ENCODE measurements at places on chromosomes 1 and 21. TPM values are rescaled to one million over a fixed set of nuclear protein-coding genes. Genes with fewer than 3 reads are reported as not detected.

GRCh38 chr1:113905435-113905861 is 322 bp downstream of the DCLRE1B start:
- H3K27ac ChIP-seq = peak overlapping the region; percentile 74
- H3K4me3 ChIP-seq = peak overlapping the region; percentile 84
- peaks cover 11% of the 10 kb centered on the region for H3K4me1 ChIP-seq
- H3K36me3 ChIP-seq = peaks cover 12% of the 10 kb centered on the region

DNA sequence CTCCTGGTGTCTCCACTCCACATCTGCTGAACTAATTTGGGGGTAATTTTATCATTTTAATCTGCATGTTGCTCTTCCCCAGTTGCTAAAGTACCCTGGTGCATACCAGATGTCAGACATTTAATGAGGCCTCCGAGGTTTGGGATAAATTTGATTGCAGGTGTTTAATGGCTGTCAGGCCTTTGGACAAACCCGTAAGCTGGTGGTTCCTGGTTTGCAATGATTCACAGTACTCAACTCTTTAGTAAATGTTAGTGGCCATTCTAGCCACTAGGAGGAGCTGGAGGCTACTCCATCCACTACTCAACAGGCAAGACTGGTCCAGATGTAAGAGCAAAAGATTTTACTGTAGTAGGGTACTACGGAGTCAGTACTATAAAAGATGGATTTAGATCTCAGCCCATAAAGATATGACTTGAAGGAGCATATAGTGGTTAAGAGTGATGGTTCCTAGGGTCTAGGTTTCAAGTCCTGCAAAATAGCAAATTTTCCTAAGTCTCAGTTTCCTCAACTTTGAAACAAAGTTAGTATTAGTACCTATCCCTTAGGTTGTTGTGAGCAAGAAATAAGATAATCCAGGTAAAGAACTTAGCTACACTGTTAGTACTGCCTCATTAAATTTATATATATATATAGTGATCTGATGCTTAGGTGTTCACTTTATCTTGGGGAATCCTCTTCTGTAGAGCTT is 132.8 kb downstream of the SNX7 start:
- DNase-seq = peak; percentile 54
- H3K4me1 ChIP-seq = no peaks in the 10 kb centered on the region
- H3K36me3 ChIP-seq = no peaks in the 10 kb centered on the region

DNA sequence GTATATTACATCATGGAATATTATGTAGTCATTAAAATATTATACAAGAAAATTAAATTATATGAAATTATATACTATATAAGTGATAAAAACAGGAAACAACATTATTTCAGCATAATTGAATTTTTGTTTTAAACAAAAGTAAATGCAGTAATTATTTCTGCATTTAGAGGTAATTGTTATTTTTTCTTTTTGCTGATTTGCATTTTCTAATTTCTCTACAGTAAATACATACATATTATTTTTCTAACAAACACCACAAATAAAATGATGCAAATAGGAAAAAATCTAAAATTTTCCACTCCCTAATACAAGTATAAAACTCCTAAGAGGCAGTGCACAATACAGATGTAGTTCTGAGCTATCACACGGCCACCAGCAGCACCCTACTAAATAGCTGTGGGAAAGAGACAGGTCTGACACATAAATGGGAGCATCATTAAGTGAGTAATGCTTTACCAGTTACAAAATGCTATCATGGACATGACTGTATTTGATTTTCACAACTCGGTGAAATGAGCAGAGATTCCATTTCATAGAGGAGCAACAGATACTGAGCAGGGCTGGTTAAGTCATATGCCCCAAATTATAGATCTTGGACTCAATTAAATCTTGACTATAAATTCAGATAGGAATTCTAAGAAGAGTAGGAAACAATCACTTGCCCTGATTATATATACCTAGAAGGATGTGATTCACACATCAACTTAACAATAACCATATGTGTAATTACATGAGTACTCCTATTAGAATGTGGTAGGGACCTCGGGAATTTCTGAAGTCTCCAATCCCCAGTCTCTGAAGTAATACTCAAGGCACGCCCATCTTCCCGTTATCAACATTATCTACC is 49.0 kb downstream of the NRIP1 start:
- peak overlapping the region; percentile 62 for H3K27ac ChIP-seq
- H3K36me3 ChIP-seq = no peaks in the 10 kb centered on the region
- no peaks in the 10 kb centered on the region for H3K27me3 ChIP-seq
- no peaks in the 10 kb centered on the region for H3K4me1 ChIP-seq
- no peak overlapping the region for H3K4me3 ChIP-seq
- DNase-seq = no peak

DNA sequence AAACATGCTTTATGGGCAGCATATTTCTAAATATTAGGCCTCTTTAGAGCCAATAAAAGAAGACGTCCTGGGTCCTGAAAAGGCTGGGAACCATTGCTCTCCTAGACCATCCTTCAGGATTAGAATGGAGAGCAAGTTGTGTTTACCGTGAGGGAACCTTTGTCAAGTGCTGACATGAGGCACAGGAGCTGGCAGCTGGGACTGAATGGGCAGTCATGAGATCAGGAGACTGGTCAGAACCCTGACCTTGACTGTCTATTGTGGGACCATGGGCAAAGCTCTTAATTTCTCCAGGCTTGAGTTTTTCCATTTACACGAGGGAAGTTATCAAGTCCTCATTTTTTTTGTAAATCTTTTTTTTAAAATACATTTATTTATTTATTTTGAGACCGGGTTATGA is 5.2 kb downstream of the PFKFB2 start:
- H3K36me3 ChIP-seq = peaks cover 7% of the 10 kb centered on the region
- no peaks in the 10 kb centered on the region for H3K27me3 ChIP-seq

DNA sequence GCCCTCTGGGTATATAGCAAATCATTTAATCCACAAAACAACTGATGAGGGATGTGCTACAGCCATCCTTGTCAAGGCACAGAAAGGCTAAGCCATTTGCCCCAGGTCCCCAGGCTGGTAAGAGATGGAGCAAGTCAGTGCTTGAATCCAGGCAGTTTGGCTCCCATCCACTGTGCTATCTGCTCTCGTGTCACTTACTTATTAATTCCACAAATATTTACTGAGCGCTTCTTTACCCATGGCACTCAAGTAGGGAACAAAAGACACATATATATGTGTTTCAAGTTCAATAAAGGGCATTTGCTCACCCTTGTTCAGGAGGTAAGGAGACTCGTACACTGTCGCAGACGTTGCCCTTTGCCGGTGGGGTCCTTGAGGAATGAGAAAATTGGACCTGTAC is 38.6 kb upstream of the MPZL1 start:
- no peaks in the 10 kb centered on the region for H3K27me3 ChIP-seq
- H3K36me3 ChIP-seq = no peaks in the 10 kb centered on the region
- H3K27ac ChIP-seq = no peak overlapping the region
- H3K4me1 ChIP-seq = peaks cover 34% of the 10 kb centered on the region
- no peak overlapping the region for H3K4me3 ChIP-seq

DNA sequence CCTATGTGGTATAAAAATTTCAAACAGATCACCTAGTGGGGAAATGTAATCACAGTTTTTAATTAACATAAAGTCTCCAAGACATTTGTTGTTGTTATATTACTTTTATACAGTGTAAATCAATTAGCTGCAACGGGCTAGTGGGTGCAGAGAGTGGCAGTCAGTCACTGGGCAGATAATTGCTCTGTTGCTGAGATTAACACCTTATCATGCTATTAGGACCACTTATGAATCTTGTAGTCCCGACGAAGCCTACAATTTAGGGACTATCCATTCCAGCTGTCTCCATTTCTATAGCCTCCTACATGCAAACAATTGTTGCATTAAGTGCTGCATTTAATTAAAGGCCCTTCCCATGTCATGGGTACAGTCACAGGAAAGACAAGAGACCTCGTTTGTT is 158.9 kb upstream of the PROX1 start:
- no peak overlapping the region for H3K27ac ChIP-seq
- no peaks in the 10 kb centered on the region for H3K36me3 ChIP-seq
- H3K4me1 ChIP-seq = no peaks in the 10 kb centered on the region
- H3K27me3 ChIP-seq = no peaks in the 10 kb centered on the region
- no peak for DNase-seq

DNA sequence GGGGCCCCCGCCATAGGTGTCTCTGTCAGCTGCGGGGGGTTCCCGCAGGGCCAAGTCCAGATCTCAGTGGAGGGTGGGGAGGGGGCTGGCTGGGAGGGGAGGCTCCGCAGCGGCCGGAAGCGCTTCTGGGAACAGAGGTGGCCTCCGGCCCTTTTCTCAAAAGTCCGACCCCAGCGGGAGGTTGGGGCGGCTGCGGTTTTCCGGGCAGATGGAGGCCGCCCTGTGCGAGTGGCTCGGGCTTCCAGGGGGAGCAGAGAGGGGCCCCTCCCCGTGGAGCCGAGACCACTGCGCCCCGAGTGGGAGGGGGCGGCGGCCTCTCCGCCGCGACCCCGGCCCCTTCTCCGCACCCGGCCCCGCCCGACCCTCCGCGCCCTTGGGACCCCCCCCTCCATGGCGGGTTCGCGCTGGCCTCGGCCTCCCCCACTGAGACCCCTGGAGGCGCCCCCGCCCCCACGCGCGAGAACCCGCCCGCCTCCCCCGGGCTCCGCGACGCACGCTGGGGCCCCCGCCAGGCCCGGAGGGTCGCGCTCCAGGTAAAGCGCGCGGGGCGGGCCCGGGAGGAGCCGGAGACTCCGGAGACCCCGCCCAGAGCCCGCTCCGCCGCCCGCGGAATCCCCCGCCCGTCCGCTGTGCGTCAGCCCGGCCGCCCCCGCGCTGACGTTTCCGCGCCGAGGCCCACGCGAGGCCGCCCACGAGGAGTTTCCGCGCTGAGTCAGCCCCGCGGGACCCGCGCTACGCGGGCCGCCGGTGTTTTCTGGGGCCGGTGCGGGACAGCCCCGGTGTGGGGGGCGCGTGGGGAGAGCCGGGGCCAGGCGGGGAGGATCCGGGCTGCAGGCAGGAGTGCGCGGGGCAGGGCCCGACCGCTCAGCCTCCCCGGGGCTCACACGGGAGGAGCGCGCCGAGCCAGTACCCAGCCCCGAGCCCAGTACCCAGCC is 5.2 kb downstream of the TNFRSF18 start:
- H3K4me3 ChIP-seq = peak overlapping the region; percentile 19
- no peaks in the 10 kb centered on the region for H3K4me1 ChIP-seq
- peak; percentile 76 for DNase-seq
- H3K27ac ChIP-seq = no peak overlapping the region

DNA sequence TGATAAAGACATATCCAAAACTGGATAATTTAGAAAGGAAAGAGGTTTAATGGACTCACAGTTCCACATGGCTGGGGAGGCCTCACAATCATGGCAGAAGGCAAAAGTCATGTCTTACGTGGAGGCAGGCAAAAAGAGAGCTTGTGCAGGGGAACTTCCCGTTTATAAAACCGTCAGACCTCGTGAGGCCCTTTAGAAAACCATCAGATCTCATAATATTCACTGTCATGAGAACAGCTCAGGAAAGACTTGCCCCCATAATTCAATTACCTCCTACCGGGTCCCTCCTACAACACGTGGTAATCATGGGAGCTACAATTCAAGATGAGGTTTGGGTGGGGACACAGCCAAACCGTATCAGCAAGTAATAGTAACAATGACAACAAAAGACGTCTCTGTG is 88.2 kb upstream of the SLC25A33 start:
- no peak overlapping the region for H3K27ac ChIP-seq
- peaks cover 10% of the 10 kb centered on the region for H3K4me1 ChIP-seq
- no peaks in the 10 kb centered on the region for H3K36me3 ChIP-seq
- DNase-seq = no peak
- no peak overlapping the region for H3K4me3 ChIP-seq

DNA sequence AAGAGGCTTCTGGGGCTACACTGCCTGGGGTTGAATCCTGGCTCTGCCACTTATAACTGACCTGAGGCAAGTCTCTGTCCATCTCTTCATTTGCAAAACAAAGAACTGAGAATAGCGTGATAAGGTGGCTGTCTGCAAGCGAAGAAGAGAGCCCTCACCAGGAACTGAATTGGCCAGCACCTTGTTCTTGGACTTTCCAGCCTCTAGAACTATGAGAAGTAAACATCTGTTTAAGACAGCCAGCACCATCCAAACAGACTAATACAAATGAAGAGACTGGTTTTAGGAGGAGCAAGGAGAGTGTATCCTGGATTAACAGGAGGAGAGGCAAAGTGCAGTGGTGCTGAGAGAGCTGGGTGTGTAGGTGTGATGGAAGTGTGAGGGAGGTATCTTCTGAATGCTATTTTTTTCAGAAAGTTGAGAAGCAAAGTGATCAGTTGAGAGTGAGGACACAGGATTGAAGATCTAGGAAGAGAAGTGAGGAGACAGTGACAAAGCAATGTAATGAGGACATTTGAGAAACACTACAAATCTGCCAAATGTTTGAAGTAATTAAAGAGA is 59.3 kb downstream of the CD58 start:
- no peak overlapping the region for H3K27ac ChIP-seq
- H3K4me3 ChIP-seq = no peak overlapping the region
- no peak for DNase-seq
- no peaks in the 10 kb centered on the region for H3K36me3 ChIP-seq

TMEM125 gene
- polyA plus RNA-seq = not detected

MAN1C1 gene
- polyA plus RNA-seq = 0.26 TPM

All from SK-N-SH (cell line).